Temporal lobe (tissue), 4 donors: ENCODE measurements at places on chromosomes 1 and 21. TPM values are rescaled to one million over a fixed set of nuclear protein-coding genes. Genes with fewer than 3 reads are reported as not detected.

The GNAT2 gene
- not detected for total RNA-seq

The GBP7 gene
- not detected for total RNA-seq

The DEPDC1 gene
- total RNA-seq, result 2.0 TPM

The MYOG gene
- total RNA-seq, result not detected

The ZNF593OS gene
- not detected for total RNA-seq

The TSACC gene
- not detected for total RNA-seq

The KRTAP15-1 gene
- not detected for total RNA-seq

The SLC27A3 gene
- 9.3 TPM for total RNA-seq

The C1orf21 gene
- 25.8 TPM for total RNA-seq

The RIMS3 gene
- total RNA-seq, result 20.4 TPM

The CD247 gene
- total RNA-seq, result 1.7 TPM

The XCL1 gene
- total RNA-seq, result not detected

The DNAJC6 gene
- total RNA-seq, result 123 TPM

The FLG2 gene
- total RNA-seq, result 0.25 TPM

The CHI3L1 gene
- total RNA-seq, result 0.74 TPM

The KIF1B gene
- total RNA-seq, result 255 TPM

The CELA3A gene
- not detected for total RNA-seq

The SPRR3 gene
- total RNA-seq, result not detected

The CCDC190 gene
- total RNA-seq, result 0.98 TPM

The KRTAP19-3 gene
- not detected for total RNA-seq

The DENND4B gene
- total RNA-seq, result 15.2 TPM

The ANGPTL1 gene
- total RNA-seq, result 4.7 TPM

The VSIG8 gene
- not detected for total RNA-seq

The SPOCD1 gene
- not detected for total RNA-seq

The TRNP1 gene
- total RNA-seq, result 12.0 TPM

The KCNE1 gene
- total RNA-seq, result 1.2 TPM

The NTNG1 gene
- 6.4 TPM for total RNA-seq

The VWA1 gene
- 6.4 TPM for total RNA-seq

The ETV3L gene
- not detected for total RNA-seq

The DAB1 gene
- 42.3 TPM for total RNA-seq

The WDTC1 gene
- total RNA-seq, result 20.9 TPM

The CFHR2 gene
- total RNA-seq, result not detected

The TM2D1 gene
- total RNA-seq, result 54.6 TPM

The ANXA9 gene
- total RNA-seq, result not detected

The AK5 gene
- 18.2 TPM for total RNA-seq

The UTP11 gene
- 28.5 TPM for total RNA-seq

The CELA2A gene
- not detected for total RNA-seq

The HSD3B1 gene
- not detected for total RNA-seq

The FHAD1 gene
- total RNA-seq, result 1.7 TPM

The SPRR2B gene
- not detected for total RNA-seq
